ENCODE measurements at places on chromosomes 3 and 15.

DNA sequence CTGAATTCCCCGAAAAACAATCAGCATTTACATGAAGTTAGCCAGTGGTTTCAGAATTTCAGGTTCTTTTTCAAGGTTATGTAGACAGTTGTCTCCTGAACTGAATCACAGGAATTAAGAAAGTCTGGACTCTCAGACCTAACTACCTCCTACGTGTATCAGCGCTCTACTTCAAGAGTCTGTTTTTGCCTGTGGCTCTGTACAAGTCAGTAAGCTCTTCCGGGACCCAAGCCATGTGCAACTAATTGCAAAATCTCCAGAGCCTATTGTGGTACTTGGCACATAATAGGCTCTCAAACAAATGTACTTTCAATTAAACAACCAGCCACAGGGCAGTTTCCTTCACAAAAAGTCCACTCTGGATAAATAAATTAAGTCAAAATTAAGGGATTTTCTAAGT is 414.2 kb downstream of the PDCD6IP start:
- peak; percentile 88 for DNase-seq

DNA sequence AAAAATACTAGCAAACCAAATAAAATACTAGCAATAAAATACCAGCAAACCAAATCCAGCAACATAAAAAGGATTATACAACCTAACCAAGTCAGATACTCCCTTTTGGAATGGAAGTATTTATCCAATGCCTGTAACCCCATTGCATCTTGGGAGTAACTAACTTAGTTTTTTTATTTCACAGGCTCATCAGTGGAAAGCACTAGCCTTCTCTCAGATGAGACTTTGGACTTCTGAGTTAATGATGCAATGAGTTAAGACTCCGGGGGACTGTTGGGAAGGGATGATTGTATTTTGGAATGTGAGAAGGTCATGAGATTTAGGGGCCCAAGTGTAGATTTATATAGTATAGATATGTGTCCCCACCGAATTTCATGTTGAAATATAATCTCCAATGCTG is 41.2 kb downstream of the POLQ start:
- no peak for DNase-seq

DNA sequence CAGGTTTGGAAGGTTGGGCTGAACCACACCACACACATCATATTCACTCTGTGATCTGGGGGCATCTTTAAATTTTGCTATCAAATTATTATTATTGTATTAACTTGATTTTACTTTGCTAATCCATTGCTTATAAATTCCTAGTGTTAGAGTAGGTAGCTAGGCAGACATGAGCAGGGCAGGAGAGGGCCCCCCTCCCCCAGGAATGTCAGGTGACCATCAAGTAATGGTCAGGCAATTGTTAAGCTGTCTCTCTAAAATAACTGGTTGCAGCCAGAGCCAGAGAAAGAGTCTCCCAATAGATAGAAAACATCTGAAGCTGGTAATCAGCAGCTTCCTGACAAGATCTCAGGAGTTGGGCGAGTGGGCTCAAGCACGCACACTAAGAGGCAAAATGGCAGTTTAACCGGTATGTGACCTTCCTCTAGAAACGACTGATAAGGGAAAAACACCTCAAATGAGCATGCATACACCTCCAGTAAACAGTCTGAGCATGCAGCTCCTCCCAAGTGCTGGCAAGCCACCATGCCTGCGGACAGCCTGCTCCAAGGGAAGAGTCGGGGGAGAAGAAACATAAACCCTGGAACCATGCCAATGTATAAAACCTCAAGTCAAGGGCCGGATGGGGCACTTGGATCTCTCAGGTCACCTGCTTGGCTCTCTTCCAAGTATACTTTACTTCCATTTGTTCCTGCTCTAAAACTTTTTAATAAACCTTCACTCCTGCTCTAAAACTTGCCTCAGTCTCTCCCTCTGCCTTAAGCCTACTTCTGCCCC is 3.1 kb upstream of the CXCR6 start:
- DNase-seq: no peak

DNA sequence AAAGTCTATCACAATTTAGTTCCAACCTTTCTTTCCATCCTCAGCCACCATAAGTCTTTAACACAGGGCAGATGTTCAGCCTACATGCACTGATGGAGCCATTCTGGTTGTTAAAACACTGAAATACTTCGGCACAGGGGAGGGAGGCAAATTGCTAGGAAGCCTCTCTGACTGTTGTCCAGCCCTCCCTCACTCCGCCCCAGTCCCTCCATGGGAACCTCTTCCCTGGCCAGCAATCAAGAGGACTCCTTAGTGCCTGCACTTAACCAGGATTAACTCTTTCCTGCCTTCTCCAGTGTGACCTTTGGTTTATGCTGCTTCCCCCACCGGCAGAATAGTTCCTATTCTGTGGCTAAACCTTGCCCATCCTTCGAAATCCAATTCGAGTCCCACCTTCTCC is 47.0 kb upstream of the USP3 start:
- no peak for DNase-seq

GRCh38 chr3:23900744-23901143 is 16.0 kb downstream of the NKIRAS1 start:
- no peak for DNase-seq

- DNase-seq: no peak
Observed at GRCh38 chr3:69639851-69640250, 99.4 kb upstream of the MITF start.

- DNase-seq: no peak
Observed at GRCh38 chr3:64490180-64490724, 197.5 kb downstream of the ADAMTS9 start.

GRCh38 chr3:44117239-44117638 is 124.4 kb upstream of the TOPAZ1 start:
- DNase-seq: no peak

- DNase-seq: no peak
Observed at GRCh38 chr3:10869460-10869859, 53.4 kb downstream of the SLC6A11 start.

DNA sequence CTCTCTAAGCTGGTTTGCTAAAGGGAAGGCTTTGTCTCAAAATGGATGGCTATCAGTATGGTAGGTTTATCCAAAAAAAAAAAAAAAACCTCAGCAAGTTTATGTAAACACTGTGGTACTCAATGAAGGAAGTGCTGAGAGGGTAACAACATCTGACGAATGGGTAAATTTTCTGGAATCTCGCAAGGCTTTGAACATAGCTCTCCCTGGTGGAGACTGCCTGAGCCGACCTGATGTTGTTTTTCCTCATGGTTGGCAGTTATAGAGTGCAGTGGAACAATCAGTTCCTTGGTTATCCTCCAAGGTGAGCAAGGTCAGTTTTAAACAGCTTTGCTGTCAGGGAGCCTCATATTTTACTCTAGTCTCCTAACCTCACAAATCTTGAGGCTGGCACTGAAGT is 94.6 kb downstream of the ZPLD1 start:
- DNase-seq: no peak

- no peak for DNase-seq
Observed at GRCh38 chr3:134486577-134487041, 752 bp downstream of the CEP63 start.

DNA sequence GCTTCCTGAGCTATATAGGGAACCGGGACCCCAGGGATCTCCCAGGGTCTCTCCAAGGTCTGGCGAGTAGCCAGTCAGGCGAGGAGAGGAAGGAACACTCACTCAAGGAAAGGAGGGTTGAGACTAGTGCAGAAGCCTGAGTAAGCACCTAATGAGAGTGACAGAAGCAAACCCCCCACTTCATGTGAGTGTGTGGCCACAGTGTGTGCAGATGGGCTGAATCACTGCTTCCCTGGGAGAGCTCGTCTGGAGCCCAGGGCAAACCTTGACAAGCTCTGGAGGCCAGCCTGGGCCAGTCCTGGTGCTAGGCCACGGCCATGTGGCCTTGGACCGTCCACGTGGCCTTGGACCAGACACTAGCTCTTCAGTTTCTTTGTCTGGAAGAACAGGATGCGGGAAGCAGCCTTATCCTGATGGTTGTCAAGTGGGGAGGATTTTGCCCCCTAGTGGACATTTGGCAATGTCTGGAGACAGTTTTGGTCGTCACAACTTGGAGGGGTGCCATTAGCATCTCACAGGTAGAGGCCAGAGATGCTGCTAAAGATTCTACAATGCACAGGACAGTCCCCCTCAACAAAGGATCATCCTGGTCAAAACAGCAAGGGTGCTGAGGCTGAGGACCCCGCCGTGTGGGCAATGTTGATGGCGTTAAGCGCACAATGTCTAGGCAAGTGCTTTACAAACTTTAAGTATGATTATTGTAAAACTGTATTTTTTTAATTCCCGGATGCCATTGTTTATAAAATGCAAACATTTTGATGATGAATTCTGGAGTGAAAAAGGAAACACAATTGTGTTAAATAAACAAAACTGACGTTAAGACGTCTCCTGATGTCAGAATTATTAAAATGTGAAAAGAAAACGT is 34.8 kb upstream of the CTSH start:
- DNase-seq: no peak

DNA sequence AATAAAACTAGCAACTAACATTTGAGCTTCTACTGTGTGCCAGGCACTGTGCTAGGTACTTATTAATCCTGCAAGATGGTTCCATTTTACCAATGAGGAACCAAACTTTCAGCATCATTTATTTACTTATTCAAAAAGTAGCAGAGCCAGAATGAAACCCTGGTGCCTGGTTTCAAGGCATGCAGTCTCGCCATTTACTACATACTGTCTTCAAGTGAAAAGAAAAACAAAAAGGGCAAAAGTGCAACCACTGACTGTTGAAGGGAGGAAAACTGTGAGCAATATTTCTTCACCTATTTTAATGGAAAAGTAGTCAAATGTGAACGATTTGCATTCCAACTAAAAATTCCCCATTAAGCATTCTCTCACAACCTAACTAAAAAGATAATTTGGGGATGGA is 8.7 kb downstream of the DCUN1D1 start:
- no peak for DNase-seq

- no peak for DNase-seq
Observed at GRCh38 chr15:49101536-49101935, 53.9 kb downstream of the COPS2 start.

DNA sequence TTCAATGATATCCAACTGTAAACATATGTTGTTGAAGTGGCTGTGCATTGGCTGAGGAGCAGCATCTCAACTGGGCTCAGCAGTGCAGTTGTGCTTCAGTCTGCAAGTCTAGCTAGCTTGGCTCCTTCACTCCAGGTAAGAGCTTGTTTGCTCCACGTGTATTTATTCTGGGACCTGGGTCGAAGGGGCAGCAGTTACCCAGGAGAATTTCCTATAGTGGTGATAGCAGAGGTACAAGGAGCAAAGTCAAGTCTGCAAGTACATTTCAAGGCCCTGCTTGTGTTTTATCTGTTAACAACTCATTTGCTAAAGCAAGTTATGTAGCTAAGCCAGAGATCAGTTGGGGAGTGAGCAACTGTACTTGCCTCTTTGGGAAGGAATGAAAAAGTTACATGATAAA is 286.2 kb upstream of the UMPS start:
- no peak for DNase-seq

DNA sequence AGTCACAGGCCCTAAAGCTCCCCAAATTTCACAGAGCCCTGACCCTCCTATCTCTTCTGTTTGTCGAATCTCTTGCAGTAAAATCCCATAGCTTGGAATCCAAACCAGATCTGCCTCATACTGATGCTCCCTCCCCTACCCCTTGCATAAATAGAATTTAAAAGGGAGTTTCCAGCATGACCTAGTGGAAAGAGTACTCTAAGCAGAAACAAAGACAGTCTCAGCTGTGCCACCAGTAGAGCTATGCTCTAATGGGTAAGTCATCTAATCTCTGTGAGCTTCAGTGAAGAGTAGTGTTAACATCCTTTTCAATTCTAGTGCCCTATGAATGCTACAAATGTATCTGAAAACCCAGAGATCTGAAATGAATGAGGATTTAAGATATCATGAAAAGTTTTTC is 4.0 kb upstream of the SLC12A1 start:
- DNase-seq: no peak

DNA sequence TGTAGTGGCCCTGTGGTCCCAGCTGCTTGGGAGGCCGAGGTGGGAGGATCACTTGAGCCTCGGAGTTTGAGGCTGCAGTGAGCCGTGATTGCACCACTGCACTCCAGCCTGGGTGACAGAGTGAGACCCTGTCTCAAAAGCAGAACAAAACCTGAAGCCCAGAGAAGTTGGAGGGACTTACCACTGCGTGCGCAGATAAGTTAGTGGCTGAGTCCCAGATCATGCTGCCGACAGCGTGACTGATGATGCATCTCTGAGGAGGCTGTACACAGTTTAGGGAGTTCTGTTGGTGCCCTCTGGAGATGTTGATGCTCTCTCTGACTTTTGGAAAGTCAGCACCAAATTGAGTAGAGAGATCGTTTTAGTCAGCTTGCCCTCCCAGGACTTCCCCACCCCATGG is 15.8 kb upstream of the ABTB1 start:
- no peak for DNase-seq

DNA sequence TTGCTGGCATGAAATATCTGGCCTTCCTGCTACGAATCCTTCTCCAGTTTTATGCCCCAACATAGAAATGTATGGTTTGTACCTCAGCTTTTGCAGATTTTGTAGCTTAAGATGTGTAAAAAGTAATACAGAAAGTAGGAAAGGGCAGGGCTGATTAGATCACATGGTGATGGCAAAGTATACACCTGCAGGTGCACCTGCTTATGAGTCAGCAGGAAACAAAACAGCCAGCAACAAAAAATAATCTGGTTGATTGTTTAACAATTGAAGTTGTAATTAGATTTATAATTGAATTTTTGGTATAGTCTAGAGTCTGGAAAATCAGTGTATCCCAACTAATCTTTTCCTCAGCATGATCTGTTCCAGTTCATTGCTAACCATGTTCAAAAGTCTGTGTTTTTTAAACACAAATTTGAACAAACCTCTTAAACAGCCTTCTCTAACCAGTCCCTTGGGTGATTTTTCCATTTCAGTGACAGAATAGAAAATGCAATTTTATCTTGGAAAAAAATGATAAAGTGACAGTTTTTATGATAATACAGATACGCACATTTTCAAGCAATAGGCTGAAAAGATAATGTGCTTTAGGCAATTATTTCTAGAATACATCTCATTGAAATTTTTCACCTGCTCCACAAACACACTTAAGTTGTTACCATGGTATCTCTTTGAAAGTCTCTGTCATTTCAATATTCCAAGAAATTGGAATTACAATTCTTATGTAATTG is 477.4 kb downstream of the NAALADL2 start:
- no peak for DNase-seq

DNA sequence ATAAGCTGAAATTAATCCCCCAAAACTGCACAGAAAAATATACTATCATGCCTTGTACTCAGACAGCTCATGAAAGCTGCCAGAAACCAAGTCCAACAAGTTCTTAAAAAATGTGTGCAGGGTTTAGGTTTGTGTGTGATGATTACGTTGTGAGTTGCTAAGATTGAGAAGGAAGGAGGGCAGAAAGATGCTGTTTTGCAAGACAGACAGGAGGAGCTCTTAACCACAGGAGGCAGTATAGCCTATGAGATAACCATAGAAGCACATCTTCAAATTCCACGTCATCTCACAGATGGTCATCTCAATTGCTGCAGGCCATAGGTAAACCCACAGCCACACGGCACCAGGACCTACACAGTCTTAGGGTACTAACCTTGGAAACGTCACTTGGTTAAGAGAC is 191.9 kb downstream of the STT3B start:
- no peak for DNase-seq

- no peak for DNase-seq
Observed at GRCh38 chr15:53110999-53111398, 320.9 kb upstream of the ONECUT1 start.

All from ascending aorta (tissue), 2 donors.